Activated CD8-positive, alpha-beta T cell treated with anti-CD3 and anti-CD28 coated beads for 36 hours (primary cell): ENCODE measurements at places on chromosomes 13 and 19. TPM values are rescaled to one million over a fixed set of nuclear protein-coding genes. Genes with fewer than 3 reads are reported as not detected.
A peak's percentile ranks its signal among the peaks of the same experiment; 100 is the strongest.

DNA sequence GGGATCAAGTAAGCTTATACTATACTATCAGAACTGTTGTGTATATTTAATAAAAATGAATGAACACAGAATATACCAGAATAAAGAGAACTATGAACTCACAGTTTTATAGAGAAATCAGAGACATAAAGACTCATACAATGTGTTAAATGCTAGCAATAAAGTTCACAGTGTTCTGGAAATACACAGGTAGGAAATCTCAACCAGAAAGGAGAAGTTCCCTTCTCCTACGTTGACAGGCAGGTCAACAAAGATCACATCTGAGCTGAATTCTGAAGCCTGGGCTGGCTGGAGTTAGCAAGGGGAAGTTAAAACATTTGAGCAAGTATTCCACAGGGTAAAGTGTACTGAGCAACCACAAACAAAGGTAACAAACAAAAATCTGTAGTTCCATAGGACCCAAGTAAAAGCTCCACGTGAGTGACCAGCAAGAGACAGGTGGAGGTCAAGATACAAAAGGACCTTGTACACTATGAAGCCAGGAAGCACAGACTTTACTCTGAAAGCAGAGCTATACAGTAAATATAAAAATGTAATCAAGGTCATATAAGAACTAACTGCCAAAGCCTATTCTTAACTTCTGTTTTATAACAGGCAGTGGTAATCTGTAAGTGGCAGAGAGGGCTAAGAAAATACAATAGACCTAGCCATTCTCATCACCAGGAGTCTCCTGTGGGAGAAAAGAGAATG is 13.0 kb downstream of the FBXL3 start:
- no peak for DNase-seq
- H3K4me1 ChIP-seq: peaks cover 36% of the 10 kb centered on the region
- no peak overlapping the region for H3K4me3 ChIP-seq

DNA sequence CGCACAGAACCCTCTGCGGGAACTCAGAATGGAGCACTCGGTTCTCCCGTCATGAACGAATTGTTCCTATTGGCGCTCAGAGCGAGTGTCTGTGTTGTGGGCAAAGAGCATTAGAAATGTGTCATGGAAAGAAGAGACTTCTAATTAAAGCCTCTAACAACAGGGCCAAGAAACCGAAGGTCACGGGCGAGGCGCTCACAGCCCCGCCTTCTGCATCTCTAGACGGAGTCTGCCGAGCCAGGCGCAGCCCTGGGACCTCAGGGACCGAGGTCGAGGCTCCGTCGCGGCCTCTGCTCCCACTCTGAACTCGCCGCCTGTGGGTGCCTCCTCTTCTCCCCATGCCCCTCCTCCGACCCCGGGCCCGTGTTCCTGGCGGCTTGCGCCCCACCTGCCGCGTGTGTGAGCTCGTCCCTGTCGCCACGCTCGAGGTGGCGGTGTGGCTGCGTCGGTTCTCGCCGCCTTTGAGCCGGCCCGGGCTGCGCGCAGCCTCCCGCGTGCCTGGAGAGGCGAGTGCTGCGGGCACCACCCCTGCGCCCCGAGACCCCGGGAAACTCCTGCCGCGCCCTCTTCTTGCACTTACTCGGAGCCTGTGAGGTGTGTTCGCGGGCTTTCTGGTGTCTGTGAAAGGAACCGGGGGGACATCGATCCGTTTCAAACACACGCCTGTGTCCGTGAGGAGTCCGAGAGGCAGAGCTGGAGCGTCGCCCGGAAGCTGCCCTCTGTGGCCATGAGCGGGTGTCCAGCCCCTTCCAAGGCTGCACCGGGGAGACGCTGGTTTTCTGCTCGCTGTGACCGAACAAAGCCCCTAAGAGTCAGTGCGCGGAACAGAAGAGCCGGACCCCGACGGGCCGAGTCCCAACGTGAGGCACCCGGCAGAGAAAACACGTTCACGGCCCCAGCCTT is 45.4 kb upstream of the SPACA7 start:
- no peaks in the 10 kb centered on the region for H3K36me3 ChIP-seq
- H3K4me3 ChIP-seq: no peak overlapping the region
- no peak for DNase-seq
- no peaks in the 10 kb centered on the region for H3K4me1 ChIP-seq
- peaks cover 25% of the 10 kb centered on the region for H3K27me3 ChIP-seq
- no peak overlapping the region for H3K27ac ChIP-seq

- H3K36me3 ChIP-seq: no peaks in the 10 kb centered on the region
- no peak for DNase-seq
- H3K4me3 ChIP-seq: no peak overlapping the region
- H3K27ac ChIP-seq: no peak overlapping the region
- H3K4me1 ChIP-seq: no peaks in the 10 kb centered on the region
Measured at GRCh38 chr13:111949311-111949710, 117.6 kb upstream of the SOX1 start.

GRCh38 chr19:39919976-39920375 is 14.5 kb downstream of the FCGBP start:
- no peak overlapping the region for H3K27ac ChIP-seq
- no peak for DNase-seq
- H3K4me1 ChIP-seq: no peaks in the 10 kb centered on the region
- peaks cover 8% of the 10 kb centered on the region for H3K36me3 ChIP-seq

DNA sequence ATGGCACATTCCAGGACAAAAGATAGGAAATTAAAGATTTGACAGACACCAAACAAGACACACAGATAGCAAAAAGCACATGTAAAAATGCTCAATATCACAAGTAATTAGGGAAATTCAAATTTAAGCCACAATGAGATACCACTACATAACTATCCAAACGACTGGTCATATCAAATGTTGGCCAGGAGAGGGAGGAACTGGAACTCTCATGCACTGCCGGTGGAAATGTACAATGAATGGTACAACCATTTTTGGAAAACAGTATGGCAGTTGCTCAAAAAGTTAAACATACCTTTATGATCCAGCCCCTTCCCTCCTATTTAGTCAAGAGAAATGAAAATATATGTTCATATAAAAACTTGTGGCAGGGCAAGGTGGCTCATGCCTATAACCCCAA is 36.8 kb upstream of the CYP2S1 start:
- H3K27ac ChIP-seq: no peak overlapping the region
- no peak for DNase-seq
- no peaks in the 10 kb centered on the region for H3K4me1 ChIP-seq
- H3K27me3 ChIP-seq: no peaks in the 10 kb centered on the region

GRCh38 chr13:94968757-94969086 is 256.4 kb upstream of the SOX21 start:
- no peak for DNase-seq
- H3K27ac ChIP-seq: no peak overlapping the region
- H3K36me3 ChIP-seq: no peaks in the 10 kb centered on the region
- H3K27me3 ChIP-seq: peaks cover 41% of the 10 kb centered on the region
- no peak overlapping the region for H3K4me3 ChIP-seq
- peaks cover 2% of the 10 kb centered on the region for H3K4me1 ChIP-seq

DNA sequence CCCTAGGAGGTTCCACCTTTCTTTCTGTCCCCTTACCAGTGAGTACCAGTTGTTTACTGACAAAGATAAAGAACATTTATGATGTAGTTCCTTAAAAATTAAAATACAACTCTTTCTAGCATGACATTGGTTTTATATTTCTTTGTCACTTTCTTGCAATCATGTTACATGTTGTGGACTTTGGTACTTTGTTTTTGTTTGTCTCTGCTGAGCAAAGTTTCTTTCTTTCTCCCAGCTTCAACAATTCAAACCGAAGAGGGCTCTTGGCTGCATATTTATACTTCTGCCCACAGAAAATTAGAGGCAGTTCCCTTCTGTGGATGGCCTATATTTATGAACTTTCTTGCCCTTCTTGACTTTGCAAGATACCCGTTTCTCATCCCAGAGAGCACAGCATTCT is 201.2 kb downstream of the MTUS2 start:
- DNase-seq: no peak
- no peaks in the 10 kb centered on the region for H3K27me3 ChIP-seq
- peaks cover 6% of the 10 kb centered on the region for H3K4me1 ChIP-seq

- H3K4me1 ChIP-seq: peaks cover 36% of the 10 kb centered on the region
- no peak overlapping the region for H3K27ac ChIP-seq
- no peak for DNase-seq
- no peak overlapping the region for H3K4me3 ChIP-seq
- H3K36me3 ChIP-seq: no peaks in the 10 kb centered on the region
Measured at GRCh38 chr13:44305917-44306370, 67.7 kb upstream of the SERP2 start.

GRCh38 chr13:35127466-35127865 is 185.4 kb downstream of the NBEA start:
- H3K27me3 ChIP-seq: no peaks in the 10 kb centered on the region
- H3K4me3 ChIP-seq: no peak overlapping the region
- H3K36me3 ChIP-seq: no peaks in the 10 kb centered on the region
- no peak for DNase-seq
- no peaks in the 10 kb centered on the region for H3K4me1 ChIP-seq
- H3K27ac ChIP-seq: no peak overlapping the region

DNA sequence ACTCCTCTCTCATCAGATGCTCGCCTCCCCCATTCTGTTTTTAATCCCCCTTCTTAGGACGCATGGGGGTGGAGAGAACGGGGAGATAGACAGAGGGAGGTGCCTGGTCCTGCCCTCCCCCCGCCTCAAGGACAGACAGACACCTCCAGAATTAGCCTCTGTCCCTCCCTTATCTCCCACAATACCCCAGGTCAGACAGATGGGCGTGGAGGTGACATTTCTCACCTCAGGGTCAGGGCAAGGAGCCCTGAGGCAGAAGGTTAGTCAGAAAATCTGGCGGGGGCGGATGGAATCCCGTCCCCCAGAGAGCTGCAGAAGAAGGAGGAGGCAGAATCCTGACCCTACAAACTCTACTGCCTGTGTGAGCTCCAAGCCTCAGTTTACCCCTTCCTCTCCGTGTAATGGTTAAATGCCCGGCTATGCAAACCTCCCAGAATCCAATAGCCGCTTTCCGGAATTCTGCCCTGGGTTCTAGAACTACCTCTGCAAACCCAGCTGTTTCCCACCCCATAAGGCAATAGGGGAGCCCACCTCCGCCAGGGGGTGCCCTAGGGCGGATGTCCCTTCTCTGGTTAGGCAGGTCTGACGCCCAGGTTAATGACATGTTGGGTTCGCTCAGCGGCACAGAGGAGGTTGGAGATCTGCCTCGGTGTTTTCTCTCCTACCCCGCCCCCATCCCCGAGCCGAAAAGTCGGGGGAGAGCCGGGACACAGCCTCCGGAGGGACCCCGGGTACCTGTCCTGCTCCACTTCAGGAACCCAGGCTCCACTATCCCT is 900 bp downstream of the PPP1R13L start:
- H3K36me3 ChIP-seq: peaks cover 2% of the 10 kb centered on the region
- DNase-seq: peak; percentile 91

- DNase-seq: no peak
- no peak overlapping the region for H3K4me3 ChIP-seq
- H3K36me3 ChIP-seq: peaks cover 2% of the 10 kb centered on the region
- H3K4me1 ChIP-seq: peaks cover 36% of the 10 kb centered on the region
Measured at GRCh38 chr19:16456652-16457194, 15.0 kb downstream of the EPS15L1 start.

DNA sequence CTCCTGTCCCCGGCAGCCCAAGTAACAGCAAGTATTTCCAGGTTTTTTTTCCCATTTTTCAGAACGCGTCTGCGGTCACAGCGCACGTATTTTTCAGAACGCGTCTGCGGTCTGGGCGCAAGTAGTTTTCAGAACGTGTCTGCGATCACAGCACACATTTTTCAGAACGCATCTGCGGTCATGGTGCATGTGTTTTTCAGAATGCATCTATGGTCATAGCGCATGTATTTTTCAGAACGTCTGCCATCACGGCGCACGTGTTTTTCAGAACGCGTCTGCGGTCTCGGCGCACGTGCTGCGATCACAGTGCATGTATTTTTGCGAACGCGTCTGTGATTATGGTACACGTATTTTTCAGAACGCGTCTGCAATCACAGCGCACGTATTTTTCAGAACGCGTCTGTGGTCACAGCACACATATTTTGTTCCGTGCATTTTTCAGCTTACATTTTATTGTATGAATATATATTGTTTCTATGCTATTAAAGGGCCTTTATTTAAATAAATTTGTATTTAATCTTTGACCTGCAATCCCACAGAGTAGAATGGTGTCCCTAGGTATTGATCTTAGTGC is 19.7 kb downstream of the ATP4B start:
- H3K4me3 ChIP-seq: no peak overlapping the region
- peaks cover 81% of the 10 kb centered on the region for H3K36me3 ChIP-seq
- H3K4me1 ChIP-seq: peaks cover 18% of the 10 kb centered on the region
- no peak overlapping the region for H3K27ac ChIP-seq
- no peak for DNase-seq
- H3K27me3 ChIP-seq: no peaks in the 10 kb centered on the region

- no peaks in the 10 kb centered on the region for H3K27me3 ChIP-seq
- H3K36me3 ChIP-seq: no peaks in the 10 kb centered on the region
- H3K27ac ChIP-seq: no peak overlapping the region
- DNase-seq: no peak
- H3K4me1 ChIP-seq: no peaks in the 10 kb centered on the region
Measured at GRCh38 chr13:100442095-100442832, 146.3 kb downstream of the GGACT start.

CEBPG gene
- total RNA-seq: 30.1 TPM

VSTM1 gene
- total RNA-seq: not detected

TMC4 gene
- not detected for total RNA-seq

S1PR4 gene
- 48.5 TPM for total RNA-seq
